ENCODE measurements at places on chromosomes 7 and 10.

DNA sequence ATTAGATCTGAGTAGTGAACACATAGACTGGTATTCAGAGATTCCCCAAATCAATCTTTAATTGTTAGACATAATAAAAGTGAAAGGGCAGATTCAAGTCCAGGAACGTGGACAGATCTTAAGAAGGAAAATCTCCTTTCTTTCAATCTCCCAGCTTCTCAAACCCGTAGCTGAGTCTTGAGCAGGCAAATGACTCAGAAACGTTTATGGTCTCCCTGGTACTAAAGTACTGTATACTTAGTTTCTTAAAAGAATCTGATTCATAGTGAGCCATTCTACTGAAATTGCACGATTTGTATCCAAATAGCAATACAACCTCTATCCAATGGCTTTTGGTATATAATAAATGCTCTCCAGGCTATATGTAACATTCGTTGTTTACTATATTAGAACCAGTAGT is 140.4 kb upstream of the RHEB start:
- no peak for DNase-seq

GRCh38 chr7:32228601-32229000 is 158.4 kb upstream of the PDE1C start:
- DNase-seq: no peak

- DNase-seq: no peak
Measured at GRCh38 chr10:96324447-96324846, 20.2 kb downstream of the DNTT start.

- DNase-seq: peak; percentile 82
Measured at GRCh38 chr7:47669178-47669891, 87.4 kb upstream of the TNS3 start.

DNA sequence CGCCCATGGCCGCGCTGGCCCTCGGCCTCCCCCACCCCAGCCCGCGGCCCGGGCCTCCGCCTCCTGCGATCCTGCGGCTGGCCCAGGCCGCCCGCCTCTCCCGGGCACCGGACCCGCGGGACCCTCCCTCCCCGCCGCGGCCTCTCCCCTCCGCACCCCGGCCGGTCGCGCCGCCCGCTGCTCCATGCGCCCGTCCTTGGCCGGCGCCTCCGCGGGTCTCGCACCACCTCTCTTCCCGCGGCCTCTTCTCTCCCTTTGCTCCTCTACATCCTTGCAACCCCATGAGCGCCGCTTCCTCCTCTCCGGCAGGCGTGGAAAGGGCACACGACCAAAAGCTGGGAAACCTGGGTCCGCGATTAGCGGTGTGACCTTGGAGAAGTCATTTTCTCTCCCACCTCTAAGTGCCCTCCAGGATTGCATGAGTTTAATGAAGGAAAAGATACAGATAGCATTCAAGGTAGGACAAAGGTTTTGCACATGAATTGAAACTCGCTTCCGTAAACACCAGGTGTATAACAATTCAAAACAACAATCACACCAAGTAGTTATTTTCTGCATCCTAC is 448 bp upstream of the SRPK2 start:
- DNase-seq: no peak

- no peak for DNase-seq
Measured at GRCh38 chr10:14382022-14382421, 51.3 kb upstream of the FRMD4A start.

GRCh38 chr7:13846386-13846785 is 143.1 kb downstream of the ETV1 start:
- DNase-seq: no peak

DNA sequence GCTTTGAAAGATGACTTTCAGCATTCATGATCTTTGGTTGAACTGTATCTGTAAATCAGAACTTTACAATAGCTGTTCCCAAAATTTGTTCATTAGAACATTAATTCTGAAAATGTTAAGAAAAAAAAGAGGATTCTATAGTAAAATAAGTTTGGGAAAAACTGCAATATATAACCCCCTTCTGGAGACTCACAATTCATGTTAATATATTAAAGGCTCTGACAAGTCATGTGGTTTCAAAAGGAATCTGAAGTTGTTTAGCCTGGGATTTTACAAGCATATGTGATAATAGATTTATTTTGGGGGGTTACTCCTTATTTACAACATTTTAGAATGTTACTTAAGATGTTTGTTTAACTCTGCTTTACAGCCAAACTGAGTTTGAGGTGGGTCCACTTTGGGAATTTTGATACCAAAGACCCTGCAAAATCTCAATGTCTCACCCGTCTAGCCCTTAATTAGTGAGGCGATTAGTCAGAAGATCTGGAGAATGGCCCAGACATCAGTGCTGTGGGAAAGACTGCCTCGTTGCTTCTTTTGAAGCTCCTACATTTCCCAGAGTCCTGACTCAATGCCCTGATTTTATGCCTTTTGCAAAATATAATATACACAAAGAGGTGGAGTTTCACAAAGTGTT is 40.0 kb downstream of the CDK1 start:
- no peak for DNase-seq

DNA sequence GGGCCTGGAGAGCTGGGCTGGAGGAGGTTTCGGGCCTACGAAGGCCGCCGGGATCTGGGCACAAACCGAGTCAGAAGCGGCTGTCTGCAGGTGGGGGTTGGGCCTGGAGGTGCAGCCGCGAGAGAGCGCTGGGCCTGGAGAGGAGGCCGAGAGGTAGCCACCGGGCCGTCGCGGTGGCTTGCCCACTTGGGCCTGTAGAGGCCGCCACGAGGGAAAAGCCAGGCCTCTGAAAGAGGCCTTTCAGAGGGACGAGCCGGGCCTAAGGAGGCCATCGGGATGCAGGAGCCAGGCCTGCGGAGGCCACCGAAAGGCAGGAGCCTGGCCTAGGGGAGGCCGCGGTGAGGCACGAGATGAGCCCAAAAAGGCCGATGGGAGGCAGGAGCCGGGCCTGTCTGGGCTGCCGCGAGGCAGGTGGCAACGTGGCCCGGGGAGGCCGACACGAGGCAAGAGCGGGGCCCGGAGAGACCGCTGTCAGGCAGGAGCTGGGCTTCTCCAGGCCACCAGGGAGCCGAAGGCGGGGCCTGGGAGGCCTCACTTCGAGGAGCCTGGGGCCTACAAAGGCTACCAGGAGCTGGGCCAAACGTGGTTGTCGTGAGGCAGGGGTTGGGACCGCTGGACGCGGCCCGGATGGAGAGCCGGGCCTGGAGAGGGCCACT is 25.6 kb downstream of the MDH2 start:
- DNase-seq: peak; percentile 7

DNA sequence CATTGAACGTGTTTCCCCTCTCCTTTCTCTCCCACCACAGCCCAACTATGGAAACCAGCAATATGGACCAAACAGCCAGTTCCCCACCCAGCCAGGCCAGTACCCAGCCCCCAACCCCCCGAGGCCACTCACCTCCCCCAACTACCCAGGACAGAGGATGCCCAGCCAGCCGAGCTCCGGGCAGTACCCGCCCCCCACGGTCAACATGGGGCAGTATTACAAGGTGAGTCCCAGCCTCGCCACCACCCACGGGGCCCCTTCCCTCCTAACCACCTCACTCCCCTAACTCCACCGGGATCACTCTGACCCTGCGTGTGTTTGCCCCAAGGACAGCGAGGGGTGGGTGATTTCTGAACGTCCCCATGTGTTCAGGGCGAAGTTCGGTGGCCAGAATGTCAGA is 50.8 kb upstream of the PPIF start:
- DNase-seq: no peak

GRCh38 chr7:131071786-131072504 is 255.7 kb upstream of the MKLN1 start:
- peak; percentile 33 for DNase-seq

- DNase-seq: no peak
Measured at GRCh38 chr10:127790066-127790624, 53.2 kb downstream of the FOXI2 start.

DNA sequence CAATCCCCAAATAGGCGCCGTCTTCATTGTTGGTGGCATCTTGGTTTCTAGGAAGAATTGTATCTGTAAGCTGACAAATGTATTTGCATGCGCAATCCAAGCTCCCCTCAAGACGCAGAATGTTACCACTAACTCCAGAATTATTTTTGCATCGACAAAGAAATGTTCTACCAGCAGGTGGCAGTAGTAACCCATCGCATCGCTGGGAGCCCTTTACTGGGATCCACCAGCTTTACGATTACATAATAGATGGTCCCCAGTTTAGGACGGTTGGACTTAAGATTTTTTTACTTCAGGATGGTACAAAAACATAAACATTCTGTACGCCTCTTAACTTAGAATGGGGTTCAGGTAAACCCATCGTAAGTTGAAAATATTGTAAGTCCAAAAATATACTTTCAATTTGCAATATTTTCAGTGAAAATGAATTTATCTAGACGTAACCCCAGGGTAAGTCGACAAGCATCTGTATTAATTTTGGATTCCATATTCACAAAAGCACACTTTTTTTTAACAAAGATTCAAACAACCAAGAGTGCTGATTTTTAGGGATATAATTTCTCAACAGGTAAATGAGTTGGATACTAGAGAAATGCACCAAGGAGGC is 114.0 kb upstream of the COBL start:
- DNase-seq: peak; percentile 62

DNA sequence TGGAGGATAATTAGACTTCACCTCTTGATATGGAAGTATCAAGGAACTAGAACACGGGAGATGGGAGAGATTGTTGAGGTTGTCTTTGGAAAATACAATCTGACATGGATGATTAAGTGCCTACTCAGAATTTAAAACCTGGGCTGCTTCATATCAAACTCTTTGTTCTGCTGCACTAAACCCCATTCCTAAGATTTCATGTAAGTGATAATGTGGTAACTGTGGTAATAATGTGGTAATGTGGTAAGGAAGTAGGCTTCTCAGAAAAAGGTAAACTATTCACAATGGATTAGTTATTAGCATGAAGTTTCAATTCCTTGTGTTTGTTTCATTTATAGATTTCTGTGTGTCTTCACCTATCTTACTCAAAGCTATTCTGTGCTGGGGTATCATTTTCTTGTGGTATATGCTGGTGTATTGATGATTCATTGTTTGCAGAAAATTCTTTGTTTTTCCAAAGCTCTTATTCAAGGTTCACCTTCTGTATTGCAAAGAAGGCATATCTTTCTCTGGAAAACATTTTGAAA is 129.9 kb upstream of the TAC1 start:
- no peak for DNase-seq

- DNase-seq: no peak
Measured at GRCh38 chr7:44845451-44845850, 2.4 kb downstream of the H2AZ2 start.

DNA sequence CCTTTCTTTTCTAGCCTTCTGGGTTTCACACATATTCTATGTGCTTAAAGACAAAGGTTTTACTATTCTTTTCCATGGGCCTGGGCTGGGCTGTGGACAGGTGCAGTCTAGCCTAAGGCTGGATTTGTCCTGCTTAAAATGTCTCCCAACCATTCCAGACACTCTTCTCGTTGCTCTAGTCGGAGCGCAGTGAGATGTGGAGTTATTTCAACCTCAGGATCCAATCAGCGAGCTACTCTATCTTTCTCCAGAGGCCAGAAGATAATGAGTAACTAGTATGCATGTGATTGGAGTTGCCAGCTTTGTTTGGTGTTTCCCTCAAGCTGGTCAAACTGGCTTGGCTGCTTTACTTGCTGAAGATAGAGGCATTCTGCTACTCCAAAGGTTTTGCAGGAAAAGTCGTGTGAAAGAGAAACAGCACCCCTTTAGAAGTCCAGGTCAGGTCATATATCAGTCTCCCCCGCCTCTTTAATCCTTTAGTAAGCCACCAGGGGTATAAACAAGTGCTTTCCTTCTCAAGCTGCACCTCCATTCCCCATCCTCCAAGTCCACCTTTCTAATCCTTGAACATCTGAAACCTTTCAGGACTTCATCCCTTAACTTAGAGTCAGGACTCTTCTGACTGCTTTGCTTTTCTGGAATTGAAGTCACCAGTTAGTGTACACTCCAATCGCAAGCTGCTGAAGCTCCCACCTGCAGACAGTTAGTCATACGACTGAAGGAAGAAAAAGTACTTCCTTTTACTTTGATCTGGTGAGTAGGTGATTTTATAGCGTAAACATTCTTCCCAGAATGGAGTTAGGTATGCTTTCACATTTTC is 78.8 kb downstream of the DNMBP start:
- no peak for DNase-seq

DNA sequence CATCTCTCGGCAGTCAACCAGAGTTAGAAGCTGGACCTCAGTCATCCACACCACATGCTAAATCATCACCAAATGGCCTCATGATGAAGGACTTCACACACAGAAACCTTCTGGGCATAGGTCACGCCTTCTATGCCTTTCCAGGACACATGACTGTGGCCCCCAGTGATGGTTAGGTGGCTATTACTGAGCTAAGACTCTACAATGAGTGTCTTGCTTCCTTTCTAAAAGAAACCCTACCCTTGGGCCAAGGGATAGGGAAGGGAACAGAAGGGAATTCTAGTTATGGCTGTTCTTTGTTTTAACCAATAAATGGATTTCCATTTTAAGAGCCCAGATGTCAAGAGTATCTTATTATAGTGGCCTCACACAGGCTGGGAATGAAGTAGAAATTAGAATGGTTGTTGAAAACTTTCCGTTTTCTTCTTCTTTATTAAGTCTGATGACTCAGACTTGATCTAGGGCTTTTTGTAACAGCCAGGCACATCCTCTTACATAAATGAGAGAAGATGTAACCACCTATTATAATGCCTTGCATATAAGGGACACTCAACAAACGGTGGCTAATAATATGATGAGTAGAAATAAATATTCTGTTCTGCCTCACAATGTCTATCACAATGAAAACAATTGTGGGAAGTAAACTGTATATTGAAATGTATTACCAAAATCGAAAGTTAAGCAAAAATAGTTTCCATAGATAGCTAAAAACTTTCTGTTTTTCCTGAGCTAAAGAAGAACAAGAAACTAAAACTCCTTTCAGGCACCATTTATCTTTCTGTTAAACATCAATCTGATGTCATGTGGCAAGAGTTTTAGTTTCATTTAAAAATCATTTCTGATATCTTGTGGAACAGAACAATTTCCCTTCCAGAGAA is 62.5 kb upstream of the TOMM7 start:
- DNase-seq: peak; percentile 40

Data from GM13976 (cell line).